ENCODE measurements at places on chromosomes 4 and X.

DNA sequence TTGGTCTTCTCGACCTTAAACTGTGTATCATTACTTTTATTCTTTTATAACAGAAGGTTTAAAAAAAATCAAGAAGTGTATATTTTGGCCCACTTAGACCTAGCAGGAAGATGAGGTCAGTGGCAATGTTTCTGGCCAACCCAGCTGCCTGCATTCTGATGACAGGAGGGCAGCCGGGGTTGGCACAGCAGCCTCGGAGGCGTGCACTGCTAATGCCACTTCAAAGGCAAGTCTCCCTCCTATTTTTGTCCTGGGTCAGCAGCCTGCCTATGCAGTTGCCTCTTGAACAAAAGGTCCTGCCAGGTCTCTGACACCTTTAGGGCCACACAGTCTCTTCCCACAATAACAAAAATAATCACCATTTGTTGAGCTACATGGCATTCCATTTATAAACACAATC is 89.4 kb upstream of the MYOZ2 start:
- no peak for DNase-seq

- peak; percentile 66 for DNase-seq
Measured at GRCh38 chr4:61200187-61200915, at the start of gene ADGRL3. Gene ADGRL3, plus strand, starts transcription at chr4:61200326.

GRCh38 chr4:20474119-20474518 is 222.4 kb downstream of the SLIT2 start:
- peak; percentile 65 for DNase-seq

DNA sequence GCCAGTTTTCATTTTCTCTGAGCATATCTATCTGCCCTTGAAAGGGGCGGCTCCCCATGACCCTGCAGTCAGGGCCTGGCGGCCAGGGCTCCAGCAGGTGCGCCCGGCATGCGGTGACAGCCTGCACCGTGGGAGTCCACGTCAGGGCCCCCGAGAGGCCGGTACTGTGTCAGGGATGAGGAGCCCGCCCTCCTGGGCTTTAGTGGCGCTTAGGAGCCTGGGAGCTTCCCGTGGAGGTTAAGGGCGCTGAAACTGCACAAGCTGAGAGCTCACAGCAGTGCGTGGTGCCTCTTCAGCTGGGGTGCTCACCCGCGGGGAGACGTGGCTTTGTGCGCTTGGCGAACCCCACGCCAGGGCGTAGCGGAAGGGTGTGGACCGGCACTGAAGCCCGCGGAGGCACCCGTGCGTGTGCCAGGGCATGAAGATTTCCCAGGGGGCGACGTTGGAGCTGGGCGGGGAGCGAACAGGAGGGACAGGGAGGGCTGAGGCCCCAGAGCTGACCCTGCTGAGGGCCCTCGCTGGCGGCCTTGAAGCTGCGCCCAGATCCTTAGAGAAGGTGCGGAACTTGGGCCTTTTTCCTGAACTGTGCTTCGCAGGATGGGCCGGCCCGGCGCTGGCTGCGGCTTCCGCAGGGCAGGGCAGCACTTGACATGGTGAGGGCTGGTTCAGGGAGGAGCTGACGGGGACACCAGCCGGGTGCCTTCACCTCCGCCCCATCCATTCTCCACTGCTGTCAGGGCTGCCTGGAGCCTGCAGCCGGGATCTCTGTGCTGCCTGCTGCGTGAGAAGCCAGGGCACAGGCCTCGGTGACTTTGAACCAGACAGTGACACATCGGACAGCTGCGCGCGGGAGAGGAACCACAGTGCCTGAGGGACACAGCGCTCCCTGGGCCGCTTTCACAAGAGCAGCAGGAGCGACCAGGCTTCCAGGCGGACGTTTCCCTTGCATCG is 32.9 kb downstream of the HTT-AS start:
- peak; percentile 63 for DNase-seq
